ENCODE measurements at places on chromosomes 1 and 21.

GRCh38 chr1:198656500-198656932 is 17.7 kb downstream of the PTPRC start:
- peak; percentile 87 for DNase-seq

GRCh38 chr1:206555473-206555935 is 48.2 kb downstream of the RASSF5 start:
- DNase-seq, result peak; percentile 37

DNA sequence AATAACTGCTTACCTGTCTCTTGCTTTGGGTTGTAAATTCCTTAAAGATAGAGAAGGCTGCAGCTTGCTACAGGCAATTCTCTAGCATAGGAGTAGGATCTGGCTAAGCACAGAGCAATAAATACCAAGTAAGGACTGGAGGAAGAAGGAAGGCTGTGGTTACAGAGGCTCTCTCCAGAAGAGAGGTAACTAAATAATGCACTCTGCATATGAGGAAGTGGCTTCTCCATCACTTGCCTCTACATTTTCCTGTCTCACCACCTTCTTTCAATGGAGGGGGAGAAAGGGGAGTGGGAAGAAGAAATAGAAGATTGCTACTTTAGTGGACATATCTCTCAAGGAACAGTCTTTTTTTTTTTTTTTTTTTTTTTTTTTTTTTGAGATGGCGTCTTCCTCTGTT is 60.9 kb upstream of the LAX1 start:
- DNase-seq, result no peak

DNA sequence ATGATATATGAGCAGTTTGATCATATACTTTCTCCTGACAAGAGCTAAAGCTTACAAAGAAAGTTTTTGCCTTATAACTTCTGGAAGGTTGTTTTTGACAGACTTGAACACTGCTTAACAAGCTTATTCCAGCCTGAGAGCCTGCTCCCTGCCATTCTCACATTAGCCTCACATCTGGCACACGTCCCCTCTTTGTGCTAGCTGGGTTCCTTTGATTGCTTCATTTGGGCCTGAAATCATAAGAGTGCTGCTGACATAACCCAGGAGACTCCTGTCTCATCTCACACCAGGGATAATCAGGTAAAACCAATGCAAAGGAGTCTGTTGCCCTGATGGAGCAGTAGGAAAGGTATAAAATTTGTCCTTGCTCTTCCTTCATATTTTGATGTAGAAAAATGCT is 1411.7 kb upstream of the B3GALT2 start:
- DNase-seq, result no peak

DNA sequence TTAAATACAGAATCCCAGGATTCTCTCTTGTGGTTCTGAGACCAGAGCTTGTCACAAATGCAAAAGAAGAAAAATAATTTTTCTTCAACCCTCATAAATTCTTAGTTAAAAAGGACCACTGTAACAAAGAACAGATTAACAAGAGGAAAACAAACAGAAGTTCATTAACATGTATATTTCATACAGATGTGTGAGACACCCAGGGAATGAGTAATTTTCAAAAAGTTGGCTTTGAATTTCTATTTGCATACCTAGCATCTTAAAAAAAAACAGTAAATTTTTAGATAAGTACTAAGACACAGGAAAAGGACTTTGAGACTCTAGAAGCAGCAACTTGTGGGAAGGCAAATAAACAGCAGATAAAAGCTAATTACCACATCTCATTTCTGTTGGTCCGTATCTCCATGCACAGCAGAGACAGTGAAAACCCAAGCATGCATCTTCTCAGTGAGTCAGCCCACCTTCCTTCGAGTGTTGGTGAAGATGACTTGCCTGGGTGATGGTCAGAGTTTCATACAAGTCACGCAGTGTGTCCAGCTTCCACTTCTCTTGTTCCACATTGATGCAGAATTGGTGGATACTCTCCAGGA is 399.9 kb upstream of the ADAMTS5 start:
- DNase-seq, result no peak

GRCh38 chr1:156532374-156532773 is 31.8 kb upstream of the MEF2D start:
- no peak for DNase-seq

DNA sequence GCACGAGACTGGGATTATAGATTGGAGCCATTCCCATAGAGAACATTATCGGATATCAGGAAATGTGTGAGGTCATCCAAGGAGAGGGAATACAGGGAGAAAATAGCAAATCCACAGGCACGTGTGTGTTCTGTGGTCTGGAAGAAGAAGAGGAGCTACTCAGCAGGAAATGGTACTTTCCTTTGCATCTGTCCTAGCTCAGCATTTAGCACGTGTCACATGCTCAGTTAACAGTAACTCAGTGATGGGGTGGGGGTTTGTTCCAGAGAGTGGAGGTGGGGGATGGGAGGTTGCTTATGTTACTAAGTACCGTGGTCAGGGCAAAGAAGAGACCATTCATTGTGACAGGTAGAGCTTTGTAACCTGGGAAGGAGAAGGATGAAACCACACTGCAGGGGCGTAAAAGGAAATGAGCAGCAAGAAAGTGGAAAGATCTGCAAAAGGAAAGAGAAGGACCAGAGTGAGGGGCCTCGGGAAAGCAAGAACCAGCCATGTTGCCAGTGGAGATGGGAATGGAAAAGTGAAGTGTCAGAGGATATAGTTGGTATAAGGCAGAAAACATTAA is 100.4 kb downstream of the ATP5PO start:
- no peak for DNase-seq

GRCh38 chr1:35264871-35265270 is 3.6 kb upstream of the ZMYM4 start:
- no peak for DNase-seq

- no peak for DNase-seq
Observed at GRCh38 chr1:182995894-182996293, 27.3 kb upstream of the LAMC1 start.

GRCh38 chr1:161330346-161330745 is 16.2 kb downstream of the SDHC start:
- DNase-seq, result no peak

DNA sequence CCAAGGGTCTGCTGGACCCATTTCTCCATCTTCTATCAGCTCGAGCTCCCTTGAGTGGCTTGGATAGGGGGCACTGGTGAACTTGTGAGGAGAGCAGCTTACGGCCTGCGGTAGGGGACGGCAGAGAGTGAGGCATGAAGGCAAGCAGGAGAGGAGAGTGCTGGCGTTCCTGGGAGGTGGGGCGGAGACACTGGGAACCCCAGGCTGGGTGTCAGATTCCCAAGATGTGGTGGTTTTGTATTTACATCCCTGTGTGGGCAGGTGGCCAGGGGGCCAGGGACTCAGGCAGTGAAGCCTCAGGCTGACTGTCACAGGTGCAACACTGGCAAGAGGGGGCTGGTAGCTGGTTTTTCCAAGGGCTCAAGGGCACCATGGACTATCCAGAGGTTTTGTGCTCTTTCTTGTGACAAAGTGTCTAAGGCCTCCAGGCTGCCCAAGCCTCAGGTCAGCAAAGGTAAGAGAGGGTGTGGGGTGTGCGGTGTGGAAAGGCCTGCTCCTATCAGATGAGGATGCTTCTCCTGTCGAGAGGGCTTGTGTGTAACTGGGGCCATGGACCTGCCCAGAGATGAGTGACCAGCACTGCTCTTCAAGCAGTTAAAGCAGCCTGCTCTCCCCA is 45.1 kb upstream of the ROR1 start:
- no peak for DNase-seq

DNA sequence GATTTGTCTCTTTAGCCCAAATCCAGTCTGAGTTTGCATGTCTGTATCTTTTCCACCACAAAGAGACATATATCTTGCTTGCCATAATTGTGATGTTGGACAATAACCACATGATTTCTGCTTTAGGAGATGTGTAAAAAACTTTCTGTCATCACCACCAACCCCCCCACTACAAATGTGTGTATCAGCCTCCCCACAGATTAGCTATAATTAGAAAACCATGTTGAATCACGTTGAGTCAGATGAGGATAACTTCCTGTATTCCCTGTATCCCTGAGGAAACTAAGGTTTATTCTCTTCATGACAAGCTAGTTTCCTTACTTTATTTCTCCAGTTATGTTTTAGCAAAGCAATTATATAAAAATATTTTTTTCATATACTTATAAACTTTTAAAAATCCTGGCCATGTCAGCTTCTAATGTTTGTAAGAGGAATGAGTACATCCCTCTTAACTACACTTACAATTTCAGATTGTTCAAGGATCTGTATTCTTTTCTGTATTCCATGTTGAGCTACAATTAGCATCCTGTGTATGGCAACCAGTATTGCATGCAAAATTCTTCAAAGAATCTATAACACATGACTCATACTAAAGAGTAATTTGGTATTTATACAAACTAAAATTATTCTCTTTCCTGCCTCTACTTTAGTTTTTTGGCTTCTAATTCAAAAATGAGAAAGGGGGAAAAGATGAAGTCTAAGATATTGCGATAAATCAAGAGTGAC is 143.0 kb downstream of the FMN2 start:
- DNase-seq, result no peak

DNA sequence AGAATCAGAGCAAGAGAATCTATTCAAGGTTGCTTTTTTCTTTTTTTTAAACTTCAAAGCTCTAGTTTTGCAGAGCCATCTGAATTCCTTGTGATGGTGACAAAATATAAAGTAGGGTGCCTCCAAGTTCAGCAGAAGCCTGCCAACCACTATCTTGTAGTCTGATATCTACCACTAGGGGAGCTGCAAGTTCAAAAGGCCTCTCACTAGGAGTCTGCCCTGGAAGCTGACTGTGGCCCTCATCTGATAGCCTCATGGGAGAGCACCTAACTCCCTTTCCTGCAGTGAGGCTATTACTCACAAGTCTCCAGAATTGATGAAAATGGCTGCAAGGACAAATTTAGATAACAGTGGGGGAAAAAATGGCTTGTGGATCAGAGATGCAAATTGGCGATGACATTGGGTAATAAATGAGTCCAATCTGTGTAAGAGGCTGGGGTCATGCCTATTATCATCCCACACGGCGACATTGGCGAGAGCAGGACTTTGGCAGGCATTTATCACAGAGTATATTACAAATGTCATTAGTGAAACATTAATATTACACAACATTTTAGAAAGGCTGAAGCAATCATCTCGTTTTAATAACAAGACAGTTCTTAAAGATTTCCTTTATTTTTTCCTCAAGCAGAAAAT is 10.7 kb upstream of the ZP4 start:
- no peak for DNase-seq

GRCh38 chr1:50783286-50783685 is 176.8 kb downstream of the FAF1 start:
- DNase-seq, result no peak
